Small intestine (tissue), 16 donors: ENCODE measurements at places on chromosomes 4 and X. TPM values are rescaled to one million over a fixed set of nuclear protein-coding genes. Genes with fewer than 3 reads are reported as not detected.

CDS1 gene
- polyA plus RNA-seq, result 24.2 TPM

PCDH11X gene
- polyA plus RNA-seq, result 0.01 TPM

GRCh38 chrX:1894740-1895139 is 279.9 kb downstream of the ASMT start:
- no peak for DNase-seq
- H3K4me3 ChIP-seq, result no peak overlapping the region
- no peaks in the 10 kb centered on the region for H3K36me3 ChIP-seq
- no peak overlapping the region for H3K27ac ChIP-seq

DNA sequence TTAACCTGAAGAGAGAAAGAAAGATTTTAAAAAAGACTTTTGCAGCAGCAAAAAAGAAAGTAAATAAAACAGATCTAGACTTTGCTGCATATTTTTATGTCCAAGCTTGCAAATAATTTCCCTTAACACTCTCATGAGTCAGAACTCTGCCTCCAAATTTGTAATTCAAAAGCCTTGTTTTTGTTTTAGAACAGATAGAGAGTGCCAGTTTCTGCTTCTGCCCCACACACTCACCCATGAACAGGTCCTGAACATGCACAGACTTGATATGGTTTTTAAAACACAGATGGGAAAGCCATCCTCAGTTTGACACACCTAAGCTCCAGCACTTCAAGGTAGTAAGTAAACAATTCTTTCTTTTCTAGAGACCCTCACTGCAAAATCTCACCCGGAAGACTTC is 39.7 kb upstream of the VCX3B start:
- no peaks in the 10 kb centered on the region for H3K4me1 ChIP-seq
- no peak overlapping the region for H3K4me3 ChIP-seq
- H3K27ac ChIP-seq, result no peak overlapping the region
- DNase-seq, result no peak

- H3K27me3 ChIP-seq, result no peaks in the 10 kb centered on the region
- no peak overlapping the region for H3K4me3 ChIP-seq
- no peak for DNase-seq
- no peaks in the 10 kb centered on the region for H3K36me3 ChIP-seq
These were observed 228.8 kb downstream of the NSUN7 start for GRCh38 chr4:40978548-40978947.

DNA sequence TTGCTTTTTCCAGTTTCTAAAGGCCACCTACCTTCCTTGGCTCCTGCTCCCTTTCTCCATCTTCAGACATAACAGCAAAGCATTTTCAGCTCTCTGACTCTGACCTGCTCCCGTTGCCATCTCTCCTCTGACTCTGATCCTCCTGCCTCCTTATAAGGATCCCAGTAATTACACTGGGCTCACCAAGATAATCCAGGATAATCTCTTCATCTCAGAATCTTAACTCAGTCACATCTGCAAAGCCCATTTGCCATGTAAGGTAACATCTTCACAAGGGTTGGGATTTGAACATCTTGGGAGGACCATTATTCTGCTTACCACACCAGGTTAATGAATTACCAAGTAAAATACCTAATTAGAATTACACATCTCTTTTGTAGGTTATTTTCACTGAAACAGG is 41.3 kb upstream of the MAGED1 start:
- peaks cover 2% of the 10 kb centered on the region for H3K36me3 ChIP-seq
- no peak overlapping the region for H3K4me3 ChIP-seq
- no peak for DNase-seq
- H3K27me3 ChIP-seq, result no peaks in the 10 kb centered on the region
- no peaks in the 10 kb centered on the region for H3K4me1 ChIP-seq
- H3K27ac ChIP-seq, result no peak overlapping the region
